Naive thymus-derived CD8-positive, alpha-beta T cell (primary cell): ENCODE measurements at places on chromosomes 5 and 9.

- DNase-seq, result no peak
Observed at GRCh38 chr9:109843641-109844040, 63.6 kb downstream of the PALM2AKAP2 start.

- no peak for DNase-seq
Observed at GRCh38 chr5:138334867-138335447, 3.1 kb upstream of the FAM53C start.

- no peak for DNase-seq
Observed at GRCh38 chr5:120919017-120919416, 454.9 kb downstream of the PRR16 start.

GRCh38 chr5:142590451-142591231 lies 95.2 kb downstream of the FGF1 start:
- DNase-seq, result no peak

DNA sequence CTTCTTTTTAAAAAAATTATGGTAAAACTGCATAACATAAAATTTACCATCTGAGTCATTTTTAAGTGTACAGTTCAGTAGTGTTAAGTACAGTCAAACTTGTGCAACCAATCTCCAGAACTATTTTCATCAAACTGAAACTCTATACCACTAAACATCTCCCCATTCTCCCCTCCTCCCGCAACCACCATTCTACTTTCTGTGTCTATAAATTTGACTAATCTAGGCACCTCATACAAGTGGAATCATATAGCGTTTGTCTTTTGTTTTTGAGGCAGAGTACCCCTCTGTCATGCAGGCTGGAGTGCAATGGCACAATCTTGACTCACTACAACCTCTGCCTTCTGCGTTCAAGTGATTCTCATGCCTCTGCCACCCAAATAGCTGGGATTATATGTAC lies 24.0 kb upstream of the EBF1 start:
- DNase-seq, result no peak
